Peyer's patch (tissue), 4 donors: ENCODE measurements at places on chromosomes 5 and 9.

- no peak for DNase-seq
These were observed 468.5 kb downstream of the TAF11L14 start for GRCh38 chr5:18102733-18103132.

DNA sequence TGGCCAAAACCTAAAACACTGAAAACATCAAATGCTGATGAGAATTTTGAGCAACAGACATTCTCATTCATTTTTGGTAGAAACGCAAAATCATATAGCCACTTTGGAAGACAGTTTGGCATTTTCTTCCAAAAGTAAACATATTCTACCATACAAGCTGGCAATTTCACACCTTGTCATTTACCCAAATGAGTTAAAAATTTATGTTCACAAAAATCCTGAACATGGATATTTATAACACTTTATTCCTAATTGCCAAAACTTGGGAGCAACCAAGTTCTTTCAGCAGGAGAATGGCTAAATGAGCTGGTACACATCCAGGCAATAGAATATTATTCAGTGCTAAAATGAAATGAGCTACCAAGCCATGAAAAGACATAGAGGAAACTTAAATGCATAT lies 1270.1 kb upstream of the ACO1 start:
- DNase-seq, result no peak

DNA sequence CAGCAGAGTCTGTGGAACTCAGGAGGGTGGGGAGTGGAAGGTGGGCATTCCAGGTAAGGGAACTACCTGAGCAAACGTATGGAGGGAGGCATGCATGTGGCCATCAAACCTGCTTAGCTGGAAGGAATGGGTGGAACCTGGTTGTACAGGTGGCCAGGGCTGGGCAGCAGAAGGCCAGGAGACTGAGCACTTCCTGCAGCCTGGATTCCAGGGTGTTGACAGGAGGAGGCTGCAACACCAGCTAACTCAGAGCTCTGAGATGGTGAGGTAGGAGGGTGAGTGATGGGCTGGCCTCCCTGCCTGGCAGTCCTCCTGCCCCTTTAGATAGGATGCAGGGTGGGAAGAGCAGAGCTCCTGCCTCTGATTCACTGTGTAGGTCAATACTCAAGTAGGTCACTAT lies 92.5 kb upstream of the CPEB4 start:
- DNase-seq, result no peak

DNA sequence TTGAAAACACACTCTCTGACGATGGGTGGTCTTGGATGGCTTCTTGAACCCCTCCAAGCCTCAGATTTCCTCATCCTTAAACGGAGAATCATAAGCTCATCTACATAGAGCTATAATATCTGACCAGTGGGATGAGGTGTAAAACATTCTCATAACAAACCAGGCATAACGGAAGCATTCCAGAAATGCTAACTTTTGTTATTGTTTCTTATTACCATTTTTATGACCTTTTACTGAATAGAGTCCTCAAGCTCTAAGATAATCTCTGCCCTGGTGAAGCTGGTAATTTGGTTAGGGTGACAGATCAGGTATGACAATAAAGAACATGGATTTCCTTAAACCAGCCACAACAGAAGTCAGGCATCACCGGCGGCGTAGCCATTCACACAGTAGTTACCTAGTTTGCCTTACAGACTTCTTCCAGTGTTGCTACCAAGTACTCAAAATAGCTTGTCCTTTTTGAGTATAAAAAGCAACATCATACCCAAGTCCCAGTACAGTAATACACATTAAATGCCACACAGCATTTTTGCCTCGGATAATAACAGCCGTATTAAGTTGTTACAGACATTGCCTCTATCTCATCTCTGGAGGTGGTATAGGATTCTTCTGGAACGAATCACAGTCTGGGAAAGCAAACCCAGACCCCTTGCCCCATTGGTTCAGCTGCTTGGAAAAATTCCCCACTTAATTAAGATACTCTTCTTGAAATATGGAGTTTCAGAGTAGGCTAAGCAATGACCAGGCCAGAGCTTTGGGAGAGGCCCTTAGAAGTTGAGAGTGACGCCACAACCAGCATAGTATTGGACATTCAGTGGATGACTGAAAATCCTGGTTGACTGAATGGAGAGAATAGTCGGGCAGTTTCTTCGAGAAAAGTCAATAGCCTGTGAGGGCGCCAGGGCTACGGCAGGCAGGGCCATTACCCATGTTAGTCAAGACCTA lies 252.5 kb downstream of the SLIT3 start:
- DNase-seq, result no peak
